ENCODE measurements at places on chromosomes 13 and 19.

DNA sequence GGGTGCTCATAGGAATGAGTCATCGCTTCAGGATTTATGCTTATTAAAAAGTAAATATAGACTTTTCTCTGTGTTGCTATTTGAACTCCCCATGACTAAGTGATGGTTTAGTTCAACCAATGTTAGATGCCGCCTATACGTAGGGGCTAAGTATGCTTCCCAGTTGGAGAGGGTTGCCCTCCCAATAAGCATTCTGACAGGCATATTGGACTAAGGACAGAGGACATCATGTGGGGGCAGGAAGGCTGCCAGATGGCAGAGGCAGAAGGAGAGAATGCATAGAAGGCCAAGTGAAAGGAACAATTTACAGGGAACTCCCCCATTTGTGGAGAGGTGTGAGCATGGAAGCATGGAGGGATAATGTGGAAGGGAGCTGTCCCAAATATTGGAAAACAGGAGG lies 318.4 kb upstream of the OBI1 start:
- no peak for DNase-seq

DNA sequence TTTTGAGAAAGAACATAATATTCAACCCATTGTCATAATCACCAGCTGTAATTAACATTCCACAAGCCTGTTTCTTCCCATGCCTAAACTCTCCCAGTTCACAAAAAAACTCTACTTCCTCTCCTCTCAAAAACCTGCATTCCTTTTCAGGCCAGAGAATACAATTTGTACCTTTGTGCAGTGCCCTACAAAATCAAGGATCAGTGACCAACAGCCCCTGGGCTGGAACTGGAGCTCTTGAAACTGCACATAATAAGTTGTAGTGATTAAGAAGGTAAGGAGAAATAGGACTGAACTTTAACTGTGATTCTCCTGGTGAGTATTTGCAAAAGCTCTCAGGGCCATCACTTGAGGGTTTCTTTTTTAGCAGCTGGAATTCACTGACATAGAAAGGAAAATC lies 472.7 kb downstream of the RFC3 start:
- no peak for DNase-seq

DNA sequence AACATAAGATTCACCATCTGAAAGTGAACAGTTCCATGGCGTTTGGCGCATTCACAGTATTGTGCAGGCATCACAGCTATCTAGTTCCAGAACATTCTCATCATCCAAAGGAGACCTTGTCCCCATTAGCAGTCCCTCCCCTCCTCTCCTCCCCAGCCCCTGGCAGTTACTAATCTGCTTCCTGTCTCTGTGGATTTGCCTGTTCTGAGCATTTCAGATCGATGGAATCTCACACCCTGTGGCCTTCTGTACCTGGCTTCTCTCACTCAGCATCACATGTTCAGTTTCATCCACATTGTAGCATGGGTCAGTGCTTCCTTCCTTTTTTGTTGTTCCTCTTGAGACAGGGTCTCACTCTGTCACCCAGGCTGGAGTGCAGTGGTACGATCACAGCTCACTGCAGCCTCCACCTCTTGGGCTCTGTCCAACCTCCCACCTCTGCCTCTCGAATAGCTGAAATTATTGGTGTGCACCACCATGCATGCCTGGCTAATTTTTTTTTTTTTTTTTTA lies 34.6 kb downstream of the CRTC1 start:
- DNase-seq, result no peak

DNA sequence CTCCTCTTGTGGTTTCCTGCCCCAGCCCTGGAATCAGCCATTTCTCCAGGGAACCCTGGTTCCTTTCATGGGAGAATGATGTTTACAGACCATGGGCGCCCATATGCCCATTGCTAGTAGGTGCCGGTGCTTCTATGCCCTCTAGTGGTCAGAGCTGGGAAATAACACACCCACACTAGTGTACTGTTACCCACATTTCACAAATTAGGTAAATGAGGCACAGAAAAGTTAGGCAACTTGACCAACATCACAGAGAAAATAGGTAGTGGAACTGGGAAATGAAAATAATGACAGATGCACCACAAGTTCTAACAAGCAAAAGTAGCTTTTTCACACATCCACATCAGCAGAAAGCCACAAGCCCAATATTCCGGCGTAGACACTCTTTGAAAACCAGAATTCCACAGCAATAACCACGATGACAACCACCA lies 1.3 kb upstream of the CEACAM3 start:
- peak; percentile 33 for DNase-seq

GRCh38 chr19:16441661-16442162 lies 30.1 kb downstream of the EPS15L1 start:
- no peak for DNase-seq

- DNase-seq, result no peak
Measured at GRCh38 chr13:69319656-69320055, 788.0 kb upstream of the ATXN8OS start.

- no peak for DNase-seq
Measured at GRCh38 chr19:50764409-50764808, 5.9 kb upstream of the GPR32 start.

GRCh38 chr19:9878511-9879196 lies 43.5 kb downstream of the PIN1 start:
- DNase-seq, result no peak

DNA sequence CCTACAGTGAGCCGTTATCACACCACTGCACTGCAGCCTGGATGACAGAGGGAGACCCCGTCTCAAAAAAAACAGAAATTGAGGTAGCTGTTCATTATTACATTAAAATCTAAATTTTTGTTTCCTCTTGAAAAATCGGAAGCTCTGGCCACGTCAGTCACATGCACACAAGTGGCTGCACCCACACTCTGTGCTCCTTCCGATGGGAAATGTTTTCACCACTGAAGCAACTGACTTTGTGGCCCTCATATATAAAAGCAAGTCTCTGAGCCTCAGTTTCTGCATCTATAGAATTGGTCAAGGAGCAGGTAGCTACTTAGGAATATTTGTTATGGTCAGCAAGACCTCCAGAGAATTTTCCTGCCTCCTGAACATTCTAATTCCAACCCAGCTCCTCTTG lies 4.5 kb downstream of the LRRC25 start:
- no peak for DNase-seq

DNA sequence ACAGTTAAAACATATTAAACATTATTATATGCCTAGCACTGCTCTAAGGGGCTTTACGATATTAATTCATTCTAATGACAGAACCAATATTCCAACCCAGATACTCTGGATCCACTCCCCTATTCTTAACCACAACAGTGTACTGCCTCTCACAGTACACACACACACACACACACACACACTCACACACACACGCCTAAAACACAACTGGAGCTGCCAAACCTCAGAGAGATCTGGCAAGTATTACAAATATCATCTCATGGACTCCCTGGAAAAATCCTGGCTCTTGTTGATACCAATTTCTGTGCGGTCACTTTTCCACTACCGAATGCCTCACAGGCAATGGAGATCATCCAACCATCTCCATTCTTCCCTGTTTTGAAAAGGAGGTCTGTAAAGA lies 1.3 kb downstream of the ZNF780A start:
- DNase-seq, result no peak

- DNase-seq, result no peak
Measured at GRCh38 chr13:94761407-94761806, 49.1 kb upstream of the SOX21 start.

DNA sequence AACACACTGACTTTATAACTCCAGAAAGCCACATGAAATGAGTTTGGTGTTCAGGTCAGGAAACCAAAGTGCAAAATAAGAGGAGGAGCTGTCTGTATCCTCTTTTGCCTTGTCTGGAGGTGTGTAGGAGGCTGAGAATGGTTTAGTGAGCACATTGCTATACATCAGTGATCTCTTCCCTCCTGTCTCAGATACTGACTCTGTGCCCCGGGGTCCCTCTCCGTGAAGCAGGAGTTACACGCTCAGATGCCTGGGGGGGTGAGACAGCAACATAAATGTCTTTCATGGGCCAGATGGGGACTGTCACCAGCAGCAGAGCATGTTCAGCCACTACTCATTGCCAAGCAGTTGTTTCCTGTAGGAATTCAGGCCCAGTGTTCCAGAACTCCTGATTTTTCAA lies 285.4 kb downstream of the ATP8A2 start:
- no peak for DNase-seq

GRCh38 chr19:7999376-7999775 lies 6.1 kb downstream of the ELAVL1 start:
- DNase-seq, result no peak

- no peak for DNase-seq
Measured at GRCh38 chr19:55344444-55344843, 4.8 kb downstream of the KMT5C start.

GRCh38 chr19:4597975-4598671 lies 38.6 kb upstream of the SEMA6B start:
- peak; percentile 45 for DNase-seq

- no peak for DNase-seq
Measured at GRCh38 chr13:25375727-25376358, 4.1 kb downstream of the ATP8A2 start.

DNA sequence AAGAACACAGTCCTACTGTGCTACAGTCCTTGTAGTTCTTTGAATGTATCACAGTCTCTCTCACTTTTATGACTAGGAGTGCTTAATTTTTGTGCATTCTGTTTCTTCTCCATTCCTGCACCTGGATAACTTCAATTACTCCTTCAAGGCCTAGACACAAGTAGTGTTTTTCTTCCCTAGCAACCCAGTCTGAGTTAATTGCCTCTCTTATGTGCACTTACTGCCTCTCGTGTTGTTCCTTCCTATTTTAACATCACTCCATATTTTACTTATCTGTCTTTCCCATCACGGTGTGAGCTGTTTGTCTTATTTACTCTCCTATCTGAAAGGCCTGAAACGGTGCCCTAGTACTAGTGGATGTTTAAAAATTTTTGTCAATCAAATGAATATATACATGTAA lies 101.5 kb downstream of the HS6ST3 start:
- no peak for DNase-seq

GRCh38 chr19:1853295-1854038 lies 5.2 kb upstream of the REXO1 start:
- peak; percentile 91 for DNase-seq

DNA sequence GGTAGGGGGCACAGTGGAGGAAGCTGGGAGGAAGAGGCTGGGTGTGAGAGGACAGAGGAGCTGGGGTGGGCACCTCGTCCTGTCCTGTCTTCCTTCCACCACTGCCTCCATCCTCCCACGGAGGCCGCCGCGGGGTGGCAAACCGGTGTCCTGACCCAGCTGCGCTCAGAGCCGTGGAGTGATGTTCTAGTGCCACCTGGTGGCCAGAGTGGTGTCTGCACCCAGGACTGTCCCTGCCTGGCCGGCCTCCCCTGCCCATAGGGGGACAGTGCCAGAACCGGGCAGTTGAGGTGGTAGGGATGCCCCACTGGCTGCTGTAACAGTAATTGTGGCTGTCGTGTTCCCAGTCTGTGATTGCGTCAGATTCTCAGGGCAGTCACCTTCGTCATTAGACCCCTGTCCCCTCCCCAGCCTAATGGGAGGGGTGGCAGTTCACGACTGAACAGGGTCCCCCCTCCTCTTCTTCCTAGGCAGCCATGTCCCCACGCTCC lies 11.1 kb upstream of the ARRDC2 start:
- DNase-seq, result peak; percentile 84

GRCh38 chr19:55297267-55297666 lies 13.5 kb downstream of the BRSK1 start:
- no peak for DNase-seq

DNA sequence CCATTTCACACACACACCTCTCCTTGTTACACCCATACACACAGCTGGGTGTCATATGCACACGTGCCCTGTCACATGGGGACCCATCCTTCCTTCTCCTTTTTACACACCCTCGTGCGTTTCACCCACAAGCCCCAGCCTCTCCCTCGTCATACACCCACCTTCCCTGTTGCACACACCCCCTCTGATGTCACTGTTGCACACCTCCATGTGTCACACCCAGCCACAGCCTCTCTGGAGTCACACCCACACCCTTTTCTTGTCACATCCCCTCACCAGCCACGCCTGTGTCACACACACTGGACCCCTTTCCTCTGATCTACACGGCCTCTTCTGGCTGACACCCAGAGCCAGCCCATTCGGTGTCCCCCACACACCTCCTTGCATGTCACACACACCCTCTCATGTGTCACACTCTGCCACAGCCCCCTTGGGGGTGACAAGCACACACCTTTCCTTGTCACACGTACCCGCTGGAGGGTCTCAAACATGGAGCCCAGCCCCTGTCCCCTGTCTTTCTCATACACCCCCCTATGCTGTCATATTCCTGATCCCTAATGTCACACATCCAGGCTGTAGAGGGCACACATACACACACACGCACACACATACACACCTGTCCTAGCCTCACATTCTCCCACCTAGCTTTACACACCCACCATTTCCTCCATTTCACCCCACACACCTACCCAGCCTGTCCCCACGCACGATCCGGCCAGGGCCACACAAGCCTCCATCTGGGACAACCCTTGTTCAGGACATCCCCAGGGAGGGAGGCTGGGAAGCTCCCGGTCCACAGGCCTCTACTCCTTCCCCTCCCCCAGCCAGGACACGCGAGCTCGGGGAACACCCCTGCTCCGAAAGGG lies 1.4 kb downstream of the NOVA2 start:
- DNase-seq, result peak; percentile 17

DNA sequence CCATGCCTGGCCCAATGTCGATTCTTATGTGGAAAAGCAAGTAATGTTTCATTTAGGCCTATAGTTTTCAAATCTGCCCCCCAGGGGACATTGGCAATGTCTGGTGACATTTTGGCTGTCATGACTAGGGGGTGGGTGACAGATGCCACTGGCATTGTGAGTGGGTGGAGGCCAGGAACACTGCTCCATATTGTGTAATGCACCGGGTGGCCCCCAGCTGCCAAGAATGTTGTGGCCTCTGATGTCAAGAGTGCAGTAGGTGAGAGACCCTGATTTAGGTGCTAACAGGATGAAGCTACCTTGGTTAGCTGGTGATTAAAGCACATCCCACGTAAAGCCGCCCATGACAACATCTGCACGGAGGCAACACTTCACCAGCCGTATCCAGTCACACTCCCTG lies 10.8 kb downstream of the C19orf44 start:
- no peak for DNase-seq
